ENCODE measurements at places on chromosomes 2 and 18.

DNA sequence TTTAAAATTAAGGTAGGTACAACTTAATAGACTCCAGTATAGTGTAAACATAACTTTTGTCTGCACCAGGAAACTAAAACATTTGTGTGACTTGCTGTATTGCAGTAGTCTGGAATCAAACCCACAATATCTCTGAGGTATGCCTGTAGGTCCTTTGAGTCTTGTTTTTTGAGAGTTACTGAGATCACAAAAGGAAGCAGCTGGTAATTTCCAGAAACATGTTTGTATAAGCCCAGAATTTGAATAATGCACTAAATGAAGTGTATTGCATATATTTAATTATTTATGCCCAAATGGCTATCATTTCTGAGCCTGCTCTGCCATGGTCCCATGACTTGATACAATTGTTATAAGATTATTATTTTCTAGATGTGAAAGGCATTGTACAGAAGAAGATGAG, 143.3 kb upstream of the LYPD6 start:
- no peak for DNase-seq

GRCh38 chr2:19963386-19963785, 26.5 kb downstream of the WDR35 start:
- no peak for DNase-seq

DNA sequence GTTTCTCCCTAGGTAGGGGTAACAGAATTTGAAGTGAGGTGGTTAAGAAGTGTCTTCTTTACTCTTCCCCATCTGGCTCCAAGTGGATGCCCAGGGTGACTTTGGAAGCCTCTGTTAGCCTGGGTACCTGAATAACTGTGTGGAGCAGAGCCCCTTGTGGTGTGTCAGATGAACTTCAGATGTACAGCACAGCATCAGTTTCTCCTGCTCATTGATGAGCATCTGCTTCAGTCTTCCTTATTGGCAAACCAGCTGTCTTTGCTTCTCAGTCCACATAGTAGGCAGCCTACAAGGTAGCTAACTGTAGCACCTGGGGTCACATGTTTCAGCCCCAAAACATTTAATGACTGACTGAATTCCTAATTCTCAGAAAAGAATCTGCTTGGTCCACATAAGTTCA, 56.2 kb upstream of the ATP8B1 start:
- peak; percentile 6 for DNase-seq

DNA sequence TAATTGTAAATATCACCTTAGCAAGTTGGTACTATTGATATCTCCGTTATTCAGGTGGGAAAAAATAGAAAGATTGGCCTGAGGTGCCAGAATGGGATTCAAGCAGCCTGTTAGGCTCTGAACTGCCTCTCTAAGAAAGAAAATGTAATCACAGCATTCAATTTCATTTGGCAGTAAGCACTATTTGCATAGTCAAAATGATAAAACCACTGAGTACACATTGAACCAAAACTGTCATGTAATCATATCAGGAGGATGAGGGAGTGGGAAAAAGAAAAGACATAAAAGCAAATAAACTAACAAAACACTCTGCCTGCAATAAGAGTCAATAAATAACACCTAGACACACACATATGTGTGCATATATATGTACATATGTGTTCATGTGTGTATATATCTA, 103.9 kb upstream of the TACR1 start:
- DNase-seq = no peak

GRCh38 chr2:117948615-117949014, 65.3 kb downstream of the CCDC93 start:
- DNase-seq = no peak

GRCh38 chr2:33215299-33215698, 261.1 kb upstream of the RASGRP3 start:
- DNase-seq = no peak

DNA sequence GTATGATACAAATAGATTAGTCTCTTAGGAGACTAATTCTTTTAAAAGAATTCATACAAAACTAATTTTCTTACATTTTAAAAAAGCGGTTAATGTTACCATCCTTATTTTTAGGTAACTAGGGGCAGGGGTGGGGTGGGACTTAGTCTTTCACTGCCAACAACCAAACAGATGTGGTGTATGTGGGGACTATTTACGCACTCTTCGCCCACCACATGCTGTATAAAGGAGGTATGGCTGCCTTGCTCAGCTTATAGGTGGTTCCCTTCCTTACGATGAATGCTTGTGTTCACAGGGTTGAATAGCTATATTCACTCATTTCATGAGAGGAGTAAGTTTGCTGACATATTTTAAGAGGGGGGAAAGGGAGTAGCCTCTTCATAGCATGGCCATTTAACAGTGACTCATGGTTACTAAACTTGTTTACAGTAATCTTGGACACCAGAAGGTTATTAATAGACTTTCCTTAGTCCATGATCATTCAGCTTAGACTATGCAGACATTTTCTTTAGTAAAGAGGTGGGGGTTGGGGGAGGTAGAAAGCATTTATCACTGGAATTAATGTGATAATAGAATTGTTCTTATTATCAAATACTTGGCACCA, 61.8 kb downstream of the CAB39 start:
- no peak for DNase-seq

GRCh38 chr18:35516789-35517188, 19.0 kb upstream of the INO80C start:
- DNase-seq = no peak

- no peak for DNase-seq
Observed at GRCh38 chr18:39057423-39058064, 1491.9 kb upstream of the CELF4 start.

DNA sequence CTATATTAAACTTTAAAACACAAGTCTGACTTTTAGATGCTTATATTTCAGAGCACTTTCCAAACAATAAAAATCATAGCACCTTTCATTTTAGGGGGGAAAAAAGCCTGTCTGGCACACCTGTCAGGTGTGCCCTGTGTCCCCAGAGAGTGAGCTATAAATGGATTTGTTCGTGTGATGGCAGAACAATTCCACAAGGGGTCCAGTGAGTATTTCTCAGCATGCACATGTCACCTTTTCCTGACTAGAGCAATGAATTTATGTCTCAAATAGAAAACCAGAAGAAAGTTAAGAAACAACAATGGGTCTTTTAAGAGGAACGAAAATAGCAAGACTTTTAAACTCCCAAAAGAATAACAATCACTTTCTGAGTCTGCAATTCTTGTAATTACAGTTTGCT, 55.9 kb downstream of the ACVR1C start:
- no peak for DNase-seq

- no peak for DNase-seq
Observed at GRCh38 chr18:22207021-22207758, 37.8 kb downstream of the GATA6 start.

DNA sequence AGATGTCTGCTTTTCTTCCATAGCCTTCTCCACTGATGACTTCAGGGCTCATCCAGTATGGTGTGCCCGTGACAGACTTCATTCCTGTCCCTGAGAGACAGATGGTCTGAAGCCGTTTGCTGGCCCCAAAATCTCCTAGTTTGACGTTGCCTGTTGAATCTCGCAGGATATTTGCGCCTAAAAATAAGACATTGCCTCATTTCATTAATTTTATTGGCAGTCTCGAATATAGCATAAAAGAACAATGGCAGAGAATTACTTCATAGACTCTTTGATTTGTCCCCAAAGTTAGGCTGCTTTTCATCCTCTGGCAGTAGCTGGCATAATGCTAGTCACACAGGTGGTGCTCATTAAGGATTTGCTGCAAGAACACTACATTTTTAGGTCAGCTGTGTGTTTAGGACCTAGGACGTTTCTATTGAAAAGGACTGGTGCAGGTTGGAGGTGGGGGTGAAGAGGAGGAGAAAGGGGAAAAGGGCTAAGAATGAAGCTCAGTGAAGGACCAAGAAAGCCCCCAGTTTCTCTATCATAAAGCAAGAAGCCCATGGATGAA, 14.7 kb upstream of the ERCC3 start:
- no peak for DNase-seq

GRCh38 chr2:28991021-28991420, 9.9 kb downstream of the TOGARAM2 start:
- DNase-seq = no peak

GRCh38 chr2:37523814-37524362, 147.6 kb downstream of the CDC42EP3 start:
- DNase-seq = no peak

- no peak for DNase-seq
Observed at GRCh38 chr2:124027182-124027581, 2.1 kb downstream of the CNTNAP5 start.

DNA sequence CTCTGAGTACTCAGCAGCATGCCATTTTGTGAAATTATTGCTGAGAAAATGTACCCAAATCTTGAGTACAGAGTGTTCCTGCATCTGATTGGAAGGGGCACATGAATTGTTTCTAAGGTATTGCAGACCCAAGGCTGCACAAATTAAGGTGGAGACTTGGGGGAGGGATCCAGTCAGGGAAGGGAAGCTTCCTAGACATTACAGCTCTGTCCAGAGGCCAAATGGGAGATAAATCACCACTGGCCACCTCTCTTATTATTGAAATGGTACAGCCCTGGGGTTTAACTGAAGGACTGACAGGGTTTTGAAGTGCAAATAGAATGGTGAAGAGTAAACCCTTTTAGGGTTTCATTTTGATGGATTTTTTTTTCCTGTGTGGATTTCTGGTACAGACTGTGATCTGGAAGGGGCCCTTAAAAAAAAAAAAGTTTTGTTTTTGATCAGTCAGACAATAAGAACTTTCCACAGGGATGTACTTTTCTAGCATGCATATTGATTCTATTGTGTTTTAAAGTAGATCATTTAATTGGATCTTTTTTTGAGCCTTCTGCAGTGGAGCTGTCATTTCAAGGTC, 119.4 kb downstream of the GREB1L start:
- no peak for DNase-seq

DNA sequence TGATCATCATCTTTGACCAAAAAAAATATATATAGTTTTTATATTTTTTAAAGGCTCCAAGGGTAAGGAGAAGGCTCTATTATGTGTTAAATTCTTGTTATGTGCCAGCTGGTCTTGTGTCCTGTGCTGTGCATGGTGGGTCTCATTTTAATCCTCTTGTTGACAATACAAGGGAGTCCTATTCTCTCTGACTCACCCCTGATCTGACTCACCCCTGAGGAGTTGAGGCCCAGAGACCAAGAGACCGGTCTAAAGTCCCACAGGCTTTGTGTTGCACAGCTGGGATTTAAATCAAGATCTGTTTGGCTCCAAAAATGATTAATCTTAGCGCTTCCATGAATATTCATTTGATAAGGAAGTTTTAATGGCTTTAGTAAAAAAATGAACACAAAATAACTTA, 25.7 kb downstream of the MC2R start:
- DNase-seq = no peak

DNA sequence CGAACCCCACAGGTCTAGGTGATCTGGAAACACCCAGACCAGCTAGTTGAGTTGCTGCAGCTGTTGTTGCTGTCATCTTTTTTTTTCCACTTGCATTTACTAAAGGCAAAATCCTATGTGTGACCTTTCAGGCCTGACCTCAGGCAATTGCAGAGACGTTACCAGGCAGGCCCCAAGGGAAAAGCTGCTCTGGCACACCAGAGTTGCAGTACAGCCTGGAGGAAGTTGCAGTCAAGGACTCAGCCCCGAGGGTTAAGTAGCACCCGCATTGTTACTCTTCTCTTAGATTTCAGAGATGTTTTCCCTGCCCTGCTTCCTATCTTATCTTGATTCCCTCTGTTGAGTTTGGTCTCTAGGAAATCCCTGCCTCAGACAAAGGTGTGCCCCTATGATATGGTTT, 45.2 kb upstream of the SMAD2 start:
- DNase-seq = no peak

All from stimulated activated CD4-positive, alpha-beta T cell treated with anti-CD3 and anti-CD28 coated beads, Interleukin-4, amount 100 ng/mL, for 24 hours (primary cell).